DMS153 (cell line): ENCODE measurements at places on chromosomes 5 and 9.

DNA sequence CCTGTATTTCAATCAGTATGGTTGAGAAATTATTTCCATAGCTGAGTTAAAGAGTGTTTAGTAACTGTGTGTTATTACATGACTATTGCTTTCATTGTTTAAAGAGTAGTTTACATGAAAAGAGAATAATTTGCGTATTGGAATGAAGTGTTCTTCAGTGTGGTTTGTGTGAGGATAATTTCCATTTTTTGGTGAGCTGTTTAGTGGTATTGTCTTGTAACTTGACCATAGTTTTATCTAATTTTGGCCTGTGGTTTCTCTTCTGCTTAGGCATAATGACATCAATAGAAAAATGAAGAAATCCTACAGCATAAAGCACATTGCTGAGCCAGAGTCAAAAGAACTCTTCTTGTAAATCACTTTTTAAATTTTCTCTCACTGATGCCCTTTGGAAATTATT, 151.2 kb downstream of the SNCAIP start:
- no peak for DNase-seq

DNA sequence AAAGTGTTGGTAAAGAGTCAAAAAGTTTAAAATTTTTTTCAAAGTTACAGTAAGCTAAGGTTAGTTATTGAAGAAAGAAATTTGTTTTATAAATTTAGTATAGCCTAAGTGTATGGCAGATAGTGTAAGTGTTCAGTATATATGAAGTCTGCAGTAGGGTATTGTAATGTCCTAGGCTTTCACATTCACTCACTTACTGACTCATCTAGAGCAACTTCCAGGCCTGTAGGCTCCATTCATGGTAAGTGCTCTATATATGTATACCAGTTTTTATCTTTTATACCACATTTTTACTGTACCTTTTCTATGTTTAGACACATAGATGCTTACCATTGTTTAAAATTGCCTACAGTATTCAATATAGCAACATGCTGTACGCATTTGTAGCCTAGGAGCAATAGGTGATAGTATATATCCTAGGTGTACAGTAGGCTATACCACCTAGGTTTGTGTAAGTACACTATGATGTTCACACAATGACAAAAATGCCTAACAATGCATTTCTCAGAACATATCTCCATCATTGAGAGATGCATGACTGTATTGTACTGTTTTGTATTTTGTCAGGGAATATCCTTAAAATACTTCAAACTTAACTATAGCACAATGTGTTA, 38.5 kb downstream of the CYSTM1 start:
- no peak for DNase-seq

DNA sequence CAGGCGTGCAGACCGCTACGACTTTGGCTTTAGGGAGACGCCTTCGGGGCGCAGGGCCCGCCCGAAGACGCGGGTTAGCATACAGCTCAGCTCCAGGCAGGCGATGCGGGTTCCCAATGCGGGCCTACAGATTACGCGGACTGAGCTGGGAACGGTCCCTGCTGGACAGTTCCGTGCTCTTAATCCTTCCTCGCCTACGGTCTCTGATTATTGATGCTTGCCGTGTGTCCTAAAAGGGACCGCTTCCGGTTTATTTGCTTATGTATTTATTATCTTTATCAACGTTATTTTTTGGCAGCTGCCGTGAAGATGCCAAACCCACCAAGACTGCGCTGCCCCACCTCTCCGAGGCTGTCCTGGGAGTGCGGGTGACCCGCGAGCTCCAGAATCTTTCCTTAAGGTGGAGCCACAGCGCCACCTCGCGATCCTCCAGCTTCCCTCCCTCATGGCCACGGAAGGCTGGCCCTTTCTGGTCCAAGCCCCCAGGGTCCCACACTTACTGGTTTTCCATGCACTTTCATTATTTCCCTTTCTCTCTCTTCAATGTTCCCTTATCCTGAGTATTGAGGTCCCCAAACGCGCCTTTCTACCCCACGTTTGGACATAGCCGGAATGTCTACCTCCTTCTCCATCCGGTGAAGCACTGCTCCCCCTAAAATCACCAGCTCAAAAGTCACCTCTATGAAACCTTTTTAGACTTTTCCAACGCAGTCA, 7.0 kb upstream of the EBF1 start:
- no peak for DNase-seq

GRCh38 chr5:15650266-15650665, 150.3 kb downstream of the FBXL7 start:
- DNase-seq, result no peak

DNA sequence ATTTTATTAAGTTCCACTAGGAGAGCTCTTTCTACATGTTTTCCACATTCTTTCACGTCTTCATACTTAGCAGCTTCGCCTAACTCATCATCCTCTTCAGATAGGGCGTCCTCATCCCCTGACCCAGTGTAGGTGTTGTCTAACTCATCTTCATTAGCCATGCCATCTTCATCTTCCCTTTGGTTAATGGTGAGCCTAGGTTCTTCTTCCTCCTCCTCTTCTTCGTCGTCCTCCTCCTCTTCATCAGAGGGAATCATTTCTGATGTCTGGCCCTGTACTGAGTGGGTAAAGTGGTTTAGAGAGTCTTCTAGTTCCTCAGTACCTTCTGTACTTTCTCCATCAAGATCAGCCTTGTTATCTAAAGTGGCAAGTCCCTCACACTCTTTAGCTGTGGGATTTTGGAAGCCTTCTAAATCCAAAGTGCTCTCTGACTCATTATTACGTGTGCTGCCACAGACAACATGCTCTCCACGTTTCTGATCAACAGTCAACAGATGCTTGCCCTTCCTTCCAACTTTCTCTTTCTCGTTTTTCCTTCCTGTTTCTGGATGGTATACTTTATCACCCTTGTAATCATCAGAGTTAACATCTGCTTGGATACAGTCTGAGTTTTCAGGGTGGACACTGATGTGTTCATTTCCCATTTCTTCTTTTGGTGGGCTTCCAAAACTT, 31.1 kb downstream of the TUT7 start:
- DNase-seq, result no peak

- no peak for DNase-seq
These were observed 201.3 kb downstream of the HSD17B3 start for GRCh38 chr9:96100385-96101300.

- no peak for DNase-seq
These were observed 48.9 kb downstream of the SMC2 start for GRCh38 chr9:104142799-104143549.

DNA sequence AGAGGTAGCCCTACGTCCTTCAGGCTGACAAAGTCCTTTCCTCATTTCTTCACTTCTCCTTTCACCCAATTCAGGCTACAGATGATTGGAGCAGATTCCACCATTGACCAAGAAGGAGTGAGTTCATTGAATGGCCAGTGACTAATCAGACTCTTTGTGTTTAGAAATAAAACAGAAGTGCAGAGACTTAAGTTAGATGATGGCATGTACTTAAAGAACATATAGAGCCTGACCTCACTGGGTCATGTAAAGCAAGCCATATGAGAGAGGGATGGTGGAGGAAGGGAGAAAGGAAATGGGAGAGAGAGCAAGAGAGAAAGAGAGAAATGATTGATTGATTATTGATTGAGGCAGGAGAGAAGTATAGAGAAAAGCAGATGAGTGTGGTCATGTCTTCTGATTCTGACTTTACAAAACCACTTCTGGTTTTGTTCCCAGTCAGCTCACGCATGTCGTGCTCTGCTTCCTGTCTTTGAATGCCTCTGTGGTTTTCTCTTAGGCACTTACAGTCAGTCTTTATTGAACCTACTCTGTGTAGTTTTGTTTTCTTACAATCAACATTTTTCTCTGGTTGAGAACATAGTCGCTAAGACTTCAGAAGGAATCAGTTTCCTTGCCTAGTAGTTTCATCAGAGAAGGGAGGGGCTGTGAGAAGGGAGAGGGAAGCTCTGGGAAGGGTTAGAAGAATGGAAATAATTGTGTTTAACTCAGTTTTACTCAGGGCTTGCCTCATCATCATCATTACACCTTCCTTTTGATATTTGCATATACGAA, 149.2 kb upstream of the KLF9 start:
- DNase-seq, result no peak

DNA sequence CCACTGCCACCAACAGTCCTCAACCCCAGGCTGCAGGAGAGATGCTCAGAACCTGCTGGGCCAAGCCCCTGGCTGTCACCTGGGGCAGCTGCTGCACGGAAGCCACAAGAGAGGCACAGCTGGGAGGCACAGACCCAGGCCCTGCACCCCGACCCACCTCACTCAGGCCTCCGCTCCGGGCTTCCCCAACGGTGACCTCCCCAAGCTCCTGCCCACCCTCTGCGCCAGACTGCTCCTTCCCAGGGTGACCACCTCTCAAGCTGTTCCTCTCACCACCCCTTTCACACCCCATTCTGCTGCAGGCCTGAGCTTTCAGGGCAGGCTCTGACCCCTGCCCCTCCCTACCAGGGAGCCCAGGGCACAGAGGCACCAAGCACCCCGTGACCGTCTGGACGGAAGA, 33.0 kb downstream of the VAV2 start:
- no peak for DNase-seq

- no peak for DNase-seq
These were observed 721 bp upstream of the MAML1 start for GRCh38 chr5:179731791-179732411.

- DNase-seq, result peak; percentile 2
These were observed 21.7 kb downstream of the F2RL2 start for GRCh38 chr5:76601470-76601869.

DNA sequence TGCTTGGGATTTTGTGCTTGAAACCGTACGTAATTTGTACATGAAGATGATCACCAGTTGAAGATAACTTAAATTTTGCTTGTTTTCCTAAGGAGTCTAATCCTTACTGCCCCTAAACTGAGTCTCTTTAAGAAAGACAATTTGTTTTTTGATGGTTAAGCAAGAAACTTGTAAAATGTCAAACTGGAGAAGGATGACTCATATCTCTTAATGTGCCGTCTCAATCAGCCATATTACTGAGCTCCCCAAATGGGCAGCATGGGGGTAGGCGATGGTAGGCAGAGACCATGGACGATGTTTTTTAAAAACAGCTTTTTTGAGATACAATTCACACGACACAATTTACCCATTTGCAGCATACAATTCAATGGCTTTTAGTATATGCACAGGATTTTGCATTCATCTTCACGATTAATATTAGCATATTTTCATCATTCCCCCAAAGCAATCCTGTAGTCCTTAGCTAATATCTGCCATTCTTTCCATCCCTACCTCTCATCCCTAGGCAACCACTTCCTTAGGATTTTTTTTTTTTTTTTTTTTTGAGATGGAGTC, 14.3 kb downstream of the ARHGAP26 start:
- no peak for DNase-seq
